ENCODE measurements at places on chromosomes 3 and 15. TPM values are rescaled to one million over a fixed set of nuclear protein-coding genes. Genes with fewer than 3 reads are reported as not detected.

- no peak for DNase-seq
These were observed 88.2 kb upstream of the LMCD1 start for GRCh38 chr3:8413337-8413926.

CFAP91 gene
- total RNA-seq, result 0.90 TPM

ARIH2 gene
- total RNA-seq, result 77.0 TPM

SLC25A20 gene
- total RNA-seq, result 12.2 TPM

ZBTB38 gene
- 46.7 TPM for total RNA-seq

- DNase-seq, result no peak
These were observed 5.2 kb downstream of the EXOSC7 start for GRCh38 chr3:44981220-44981619.

GRCh38 chr15:57589754-57590153 lies 1.9 kb upstream of the MYZAP start:
- DNase-seq, result no peak

DOCK3 gene
- 0.21 TPM for total RNA-seq

DNA sequence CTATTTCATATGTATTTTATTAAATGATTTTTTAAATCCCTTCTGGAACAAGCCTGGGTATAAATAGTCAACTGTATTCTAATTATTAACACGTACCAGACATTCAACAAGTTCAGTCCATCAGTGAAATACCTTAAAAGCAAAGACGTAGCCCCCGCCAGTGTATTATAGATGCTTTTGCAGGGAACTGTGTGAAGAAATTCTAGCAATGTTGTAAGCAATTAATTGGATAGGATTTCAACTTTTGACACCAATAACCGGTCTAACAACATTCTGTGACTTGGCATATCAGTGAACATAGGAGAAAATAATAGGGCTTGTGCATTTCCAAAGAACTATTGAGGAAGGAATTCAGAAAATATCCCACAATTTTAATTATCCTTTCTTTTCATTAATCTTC lies 67.2 kb upstream of the TGFBR2 start:
- no peak for DNase-seq

GRCh38 chr15:67433495-67434099 lies 87.3 kb upstream of the C15orf61 start:
- no peak for DNase-seq

GRCh38 chr15:60913900-60914299 lies 315.2 kb downstream of the RORA start:
- DNase-seq, result no peak

- no peak for DNase-seq
These were observed 24.2 kb upstream of the MBNL1 start for GRCh38 chr3:152244517-152244888.
